ENCODE measurements at places on chromosomes 5 and 9.

DNA sequence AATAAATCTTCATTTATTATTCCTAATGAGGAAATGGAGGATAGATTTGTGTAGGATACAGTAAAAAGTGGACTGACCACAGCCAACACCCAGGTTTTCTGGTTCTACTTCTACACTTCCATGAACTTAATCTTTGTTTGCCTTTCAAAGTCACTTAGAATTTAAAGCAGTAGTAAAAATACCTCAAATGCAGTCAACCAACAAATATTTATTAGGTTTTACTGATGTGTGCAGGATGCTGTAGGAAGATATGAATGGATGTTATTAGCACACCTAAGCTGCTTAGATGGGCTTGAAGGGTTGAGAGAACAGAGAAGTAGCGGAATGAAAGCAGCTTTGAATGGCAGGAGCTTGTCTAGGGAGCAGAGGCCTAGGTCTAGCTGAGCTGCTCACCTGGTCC lies 201.1 kb downstream of the PALM2AKAP2 start:
- DNase-seq: no peak

DNA sequence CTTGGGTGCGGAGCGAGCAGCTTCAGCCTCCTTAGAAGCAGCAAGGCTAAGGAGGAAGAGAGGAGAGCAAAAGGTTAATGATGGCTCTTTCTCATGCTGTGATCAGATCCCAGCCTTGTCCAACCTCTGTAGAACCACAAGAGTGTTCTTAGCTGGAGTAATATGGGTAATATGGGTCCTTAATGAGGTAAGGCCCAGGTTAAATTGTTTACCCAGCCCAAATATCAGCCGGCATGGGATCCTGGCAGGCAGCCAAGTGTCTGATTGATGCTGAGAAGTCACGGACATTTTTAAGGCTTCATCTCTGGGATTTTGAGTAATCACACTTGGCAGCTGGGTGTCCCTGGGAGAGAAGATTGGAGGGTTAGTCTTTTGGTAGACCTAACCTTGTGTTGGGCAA lies 32.3 kb downstream of the GLRA1 start:
- no peak for DNase-seq

GRCh38 chr5:54829676-54830535 lies 155.5 kb downstream of the ESM1 start:
- DNase-seq: no peak

- DNase-seq: no peak
These were observed 14.7 kb upstream of the MLANA start for GRCh38 chr9:5876026-5876425.

- no peak for DNase-seq
These were observed 57.7 kb downstream of the MAT2B start for GRCh38 chr5:163563112-163563511.

- DNase-seq: no peak
These were observed 4.4 kb downstream of the SLC22A4 start for GRCh38 chr5:132298298-132299212.

- DNase-seq: no peak
These were observed 74.3 kb downstream of the GRAMD2B start for GRCh38 chr5:126497506-126497905.

DNA sequence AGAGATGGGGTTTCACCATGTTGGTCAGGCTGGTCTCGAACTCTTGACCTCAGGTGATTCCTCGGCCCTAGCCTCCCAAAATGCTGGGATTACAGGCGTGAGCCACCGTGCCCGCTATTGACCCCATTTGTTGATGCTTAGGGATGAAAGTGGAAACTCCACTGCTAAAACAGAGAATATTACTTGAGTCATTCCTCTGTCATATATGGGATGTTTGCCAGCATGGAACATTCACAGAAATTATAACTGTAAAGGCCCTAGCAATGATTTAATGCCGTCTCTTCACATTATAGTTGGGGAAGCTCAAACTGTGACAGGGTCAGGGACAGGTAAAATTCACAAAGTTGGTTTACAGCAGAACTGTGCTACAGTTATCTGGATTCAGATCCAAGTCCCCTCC lies 94.5 kb downstream of the TMC1 start:
- DNase-seq: no peak

- no peak for DNase-seq
These were observed 87.0 kb upstream of the SPRY4 start for GRCh38 chr5:142411656-142412425.

DNA sequence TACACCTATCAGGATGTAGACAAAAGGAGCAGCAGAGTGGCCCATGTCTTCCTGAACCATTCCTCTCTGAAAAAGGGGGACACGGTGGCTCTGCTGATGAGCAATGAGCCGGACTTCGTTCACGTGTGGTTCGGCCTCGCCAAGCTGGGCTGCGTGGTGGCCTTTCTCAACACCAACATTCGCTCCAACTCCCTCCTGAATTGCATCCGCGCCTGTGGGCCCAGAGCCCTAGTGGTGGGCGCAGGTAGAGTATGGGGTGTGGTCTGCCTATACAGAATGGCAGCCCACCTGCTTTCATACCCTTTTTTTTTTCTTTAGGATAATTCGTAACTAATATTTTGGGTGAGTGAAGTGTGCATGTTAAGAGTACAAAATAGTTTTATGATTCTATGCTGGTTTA lies 1.1 kb downstream of the SLC27A6 start:
- DNase-seq: no peak

DNA sequence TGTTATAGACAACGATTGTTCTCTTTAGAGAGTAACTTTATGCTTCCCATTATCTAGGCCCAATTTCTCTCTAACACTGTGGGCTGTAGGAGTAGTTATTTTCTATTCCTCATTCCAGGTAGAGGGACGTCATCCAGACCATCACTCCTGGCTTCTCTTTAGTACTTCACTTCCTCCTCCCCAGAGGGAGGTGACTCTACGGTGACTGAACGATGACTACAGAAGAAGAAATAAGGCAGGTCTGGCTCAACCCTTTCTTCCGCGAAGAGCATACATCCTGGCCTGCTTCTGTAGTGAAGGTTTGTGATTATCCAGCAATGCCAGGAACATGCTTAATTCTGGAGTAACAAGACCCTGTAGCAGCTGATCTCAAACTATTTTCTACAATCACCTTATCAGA lies 50.8 kb downstream of the HMGCR start:
- DNase-seq: no peak

DNA sequence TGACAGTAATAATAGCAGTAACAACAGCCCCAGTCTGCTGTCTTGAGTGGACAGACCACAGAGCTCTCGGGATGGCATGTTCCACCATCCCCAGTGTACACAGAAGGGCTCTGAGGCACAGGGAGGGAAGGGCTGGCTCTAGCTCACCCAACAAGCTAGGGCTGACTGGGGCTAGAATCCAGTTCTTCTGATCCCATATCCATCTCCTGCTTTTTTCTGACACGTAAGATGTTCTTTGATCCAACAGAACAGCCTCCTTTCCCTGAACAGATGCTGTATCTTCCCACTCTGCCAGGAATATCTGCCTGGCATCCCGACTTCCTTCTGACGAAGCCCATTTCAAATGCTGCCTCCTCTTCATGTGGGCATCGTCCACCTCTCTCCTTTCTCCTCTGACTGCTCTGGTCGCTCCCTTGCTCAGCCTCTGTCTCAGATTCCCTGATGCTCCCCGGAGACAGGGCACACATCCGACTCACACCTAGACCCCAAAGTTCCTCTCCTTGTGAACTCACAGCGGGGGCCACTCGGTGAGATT lies 43.6 kb upstream of the CLK4 start:
- peak; percentile 2 for DNase-seq

DNA sequence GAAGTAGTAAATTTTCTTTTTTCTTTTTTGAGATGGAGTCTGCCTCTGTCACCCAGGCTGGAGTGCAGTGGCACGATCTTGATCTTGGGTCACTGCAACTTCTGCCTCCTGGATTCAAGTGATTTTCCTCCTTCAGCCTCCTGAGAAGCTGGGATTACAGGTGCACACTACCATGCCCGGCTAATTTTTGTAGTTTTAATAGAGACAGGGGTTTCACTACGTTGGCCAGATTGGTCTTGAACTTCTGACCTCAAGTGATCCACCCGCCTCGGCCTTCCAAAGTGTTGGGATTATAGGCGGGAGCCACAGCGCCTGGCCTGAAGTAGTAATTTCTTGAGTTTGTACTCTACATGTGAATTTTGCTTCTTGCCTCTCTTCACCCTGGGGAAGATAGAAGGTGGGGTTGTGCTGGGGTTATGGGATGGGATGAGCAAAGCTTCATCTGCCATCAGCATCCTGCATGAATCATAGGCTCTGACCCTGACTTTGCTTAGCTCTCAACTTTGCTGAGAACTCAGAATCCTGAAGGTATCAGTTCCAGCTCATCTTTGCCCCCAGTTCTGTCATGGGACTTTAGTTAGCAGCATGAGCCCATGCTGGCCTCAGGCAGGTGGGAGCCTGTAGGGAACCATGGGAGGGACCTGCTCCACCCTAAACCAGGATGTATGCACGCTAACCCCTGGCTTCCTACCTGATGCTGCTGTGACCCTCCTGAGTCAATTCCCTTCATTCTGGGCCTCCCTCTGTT lies 9.3 kb upstream of the CCL21 start:
- DNase-seq: no peak

DNA sequence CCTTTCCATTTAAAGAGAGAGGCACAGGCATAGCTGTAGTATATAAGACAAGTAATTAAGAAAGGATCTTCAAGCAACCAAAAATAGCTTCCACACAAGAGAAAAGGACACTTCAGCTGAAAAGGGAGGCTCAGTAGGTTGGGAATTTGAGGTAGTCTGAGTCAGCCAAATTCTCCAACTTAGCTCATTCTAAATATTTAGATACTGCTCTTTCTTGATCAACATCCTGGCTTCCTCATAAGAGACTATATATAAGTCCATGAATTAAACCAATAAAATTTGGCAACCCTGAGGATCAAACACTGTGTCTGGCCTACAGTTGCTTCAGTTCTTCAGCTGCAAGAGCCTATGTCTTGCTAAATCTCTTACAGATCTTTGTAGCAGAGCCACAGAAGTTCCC lies 17.8 kb downstream of the HINT1 start:
- DNase-seq: no peak

GRCh38 chr9:76137931-76138330 lies 247.5 kb downstream of the PCSK5 start:
- no peak for DNase-seq

GRCh38 chr5:75660678-75661465 lies 49.6 kb downstream of the ANKDD1B start:
- no peak for DNase-seq

DNA sequence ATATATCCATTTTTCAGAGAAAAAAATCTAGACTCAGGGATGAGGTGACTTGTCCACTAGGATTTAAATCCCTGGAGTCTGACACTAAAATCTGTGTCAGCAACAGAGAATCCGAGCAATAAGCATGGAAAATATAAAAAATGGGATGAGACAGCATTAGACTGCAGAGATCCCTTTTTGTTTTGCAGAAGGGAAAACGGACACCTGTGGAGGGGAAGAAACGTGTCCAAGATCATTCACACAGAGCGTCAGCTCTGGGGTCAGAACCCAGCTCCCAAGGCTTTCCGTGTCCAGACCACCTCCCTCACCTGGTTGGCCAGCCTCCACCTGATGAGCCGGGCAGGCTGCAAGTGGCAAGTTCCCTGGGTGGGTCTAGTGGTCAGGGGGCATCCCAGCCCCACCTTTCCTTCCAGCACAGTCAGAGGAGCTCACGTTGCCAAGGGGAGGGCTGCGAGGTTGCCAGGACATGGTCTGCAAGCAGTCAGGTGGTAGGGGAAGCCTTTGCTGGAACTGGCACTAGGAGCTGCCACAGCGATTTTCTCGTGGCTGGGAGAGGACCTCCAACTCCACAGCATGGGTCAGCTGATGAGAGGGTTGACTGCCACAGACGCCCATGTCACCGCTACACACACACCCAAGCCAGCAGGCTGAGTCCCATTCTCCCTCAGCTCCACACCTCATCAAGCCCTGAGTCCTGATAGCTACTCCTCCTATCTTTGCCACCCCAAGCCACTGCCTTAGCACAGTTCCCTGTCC lies 65.9 kb upstream of the CPLX2 start:
- DNase-seq: no peak

DNA sequence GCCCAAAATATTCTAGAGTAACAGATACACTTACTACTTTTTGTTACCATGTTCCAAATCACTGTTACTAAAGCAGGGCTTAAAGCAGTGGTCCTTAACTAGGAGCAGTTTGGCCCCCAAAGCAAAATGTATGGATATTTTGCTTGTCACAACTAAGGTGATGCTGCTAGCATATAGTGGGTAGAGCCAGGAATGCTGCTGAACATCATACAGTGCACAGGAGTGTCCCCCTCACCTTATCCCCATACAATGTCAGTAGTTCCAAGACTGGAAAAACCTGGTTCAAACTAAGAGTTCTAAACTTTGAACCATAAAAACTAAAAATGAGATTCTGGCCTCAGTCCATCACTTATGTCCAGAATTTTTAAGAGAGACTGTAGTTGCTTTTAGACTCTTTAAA lies 28.1 kb downstream of the DIMT1 start:
- no peak for DNase-seq

DNA sequence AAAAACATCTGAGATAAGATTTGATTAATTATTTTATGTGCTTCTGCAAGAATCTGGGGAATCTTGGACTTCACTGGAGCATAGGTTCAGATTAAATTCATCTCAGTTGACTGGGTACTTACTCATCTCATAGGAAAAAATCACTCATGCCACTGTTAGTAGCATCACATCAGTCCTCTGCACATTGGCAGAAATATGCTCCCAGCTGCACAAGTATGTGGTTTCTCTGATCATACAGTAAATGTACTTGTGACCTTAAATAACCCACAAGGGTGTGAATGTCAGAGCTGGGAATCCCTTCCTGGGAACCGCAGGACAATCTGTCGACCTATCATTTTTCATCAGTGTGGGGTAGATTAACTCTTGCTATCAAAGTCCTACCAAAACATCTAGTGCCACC lies 203.7 kb upstream of the SLC24A2 start:
- no peak for DNase-seq

GRCh38 chr5:112657804-112658203 lies 79.9 kb upstream of the APC start:
- no peak for DNase-seq

DNA sequence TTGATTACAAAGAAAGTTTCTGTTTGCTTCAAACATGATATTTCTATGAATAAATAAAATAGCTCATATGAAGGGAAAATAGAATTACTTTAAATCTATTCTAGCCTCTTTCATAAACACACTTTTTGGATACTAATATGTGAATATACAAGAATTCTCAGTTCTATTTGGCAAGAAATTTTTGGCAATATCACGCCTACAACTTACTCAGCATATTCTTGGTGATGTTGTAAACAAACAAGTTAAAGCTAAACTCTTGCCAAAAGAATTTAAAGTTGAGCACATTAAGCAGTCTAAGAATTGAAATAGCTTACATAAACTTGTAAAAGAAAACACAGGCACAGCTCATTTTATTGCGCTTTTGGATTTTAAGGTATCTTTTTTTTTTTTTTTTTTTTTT lies 209.8 kb downstream of the CDH12 start:
- DNase-seq: no peak
